T1000 (cell line): ENCODE measurements at places on chromosomes 4 and X.
A peak's percentile ranks its signal among the peaks of the same experiment; 100 is the strongest.

GRCh38 chr4:36163198-36163597 lies 81.1 kb downstream of the ARAP2 start:
- no peak for DNase-seq

GRCh38 chrX:70410921-70411320 lies 12.2 kb upstream of the GDPD2 start:
- DNase-seq: no peak

DNA sequence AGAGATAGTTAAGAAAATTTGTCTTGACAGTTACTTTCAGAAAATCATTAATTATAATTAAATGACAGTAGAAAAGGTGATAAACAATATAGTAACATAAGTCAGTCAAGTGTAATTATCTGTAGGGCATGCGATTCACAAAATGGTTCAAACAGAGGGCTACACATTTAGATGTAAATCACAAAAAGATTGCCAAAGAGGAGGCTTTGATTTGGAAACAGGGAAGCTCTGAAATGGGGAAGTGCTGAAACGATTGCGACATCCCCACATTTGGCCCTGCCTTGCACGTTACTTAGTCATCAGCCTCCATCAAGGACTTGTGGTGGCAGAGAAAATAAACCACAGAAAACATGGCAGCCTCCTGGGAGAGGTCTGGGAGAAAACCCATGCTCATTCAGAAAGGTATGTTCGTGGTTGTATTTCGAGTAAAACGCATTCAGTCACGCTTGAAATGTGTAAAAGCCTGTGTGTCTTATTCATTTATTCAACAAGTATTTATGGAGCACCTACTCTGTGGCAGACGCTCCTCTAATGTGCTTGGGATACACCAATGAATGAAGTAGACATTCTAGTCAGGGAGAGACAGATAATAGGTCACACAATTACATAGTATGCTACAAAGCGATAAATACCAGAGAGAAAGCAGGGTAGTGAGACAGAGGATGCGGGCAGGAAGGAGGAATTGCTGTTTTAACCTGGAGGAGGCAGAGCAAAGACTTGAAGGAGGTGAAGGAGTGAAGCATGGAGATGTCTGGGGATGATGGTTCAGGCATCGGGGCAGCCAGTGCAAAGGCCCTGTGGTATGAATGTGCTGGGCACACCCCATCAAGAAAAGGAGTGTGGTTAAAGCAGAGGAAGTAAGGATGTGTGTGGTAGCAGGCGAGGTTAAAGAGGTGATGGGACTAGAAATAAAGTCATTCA lies 7.8 kb downstream of the RBM47 start:
- DNase-seq: peak; percentile 80

GRCh38 chr4:173293663-173294062 lies 40.5 kb downstream of the HMGB2 start:
- no peak for DNase-seq

GRCh38 chr4:162683659-162684370 lies 482.9 kb downstream of the NAF1 start:
- no peak for DNase-seq

DNA sequence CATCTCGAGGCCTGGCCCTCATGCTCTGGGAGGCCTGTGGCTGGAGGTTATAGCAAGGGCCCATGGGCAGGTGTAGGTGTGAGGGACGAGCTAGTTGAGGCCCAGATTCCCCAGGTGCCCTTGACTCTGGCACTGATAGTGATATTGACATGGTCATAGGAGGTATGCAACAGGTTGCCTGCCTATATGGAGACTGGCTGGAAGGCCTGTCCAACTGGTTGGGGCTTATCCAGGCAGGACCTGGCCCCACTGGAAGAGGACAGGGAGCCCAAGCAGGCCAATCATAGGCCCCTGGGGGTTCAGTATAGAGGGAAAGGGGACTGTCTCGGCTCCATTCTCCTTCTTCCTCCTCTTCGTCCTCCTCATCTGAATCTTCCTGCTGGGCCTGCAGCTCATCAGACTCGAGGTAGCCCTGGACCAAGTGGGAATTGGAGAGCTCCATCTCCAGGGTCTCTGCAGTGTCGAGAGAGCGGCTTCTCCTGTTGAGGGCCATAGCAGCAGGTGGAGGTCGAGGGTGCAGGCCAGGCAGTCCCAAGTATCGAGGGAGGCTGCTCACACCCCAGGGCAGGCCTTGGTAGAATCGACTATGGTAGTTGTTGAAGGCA lies 15.3 kb downstream of the AMER1 start:
- DNase-seq: no peak

DNA sequence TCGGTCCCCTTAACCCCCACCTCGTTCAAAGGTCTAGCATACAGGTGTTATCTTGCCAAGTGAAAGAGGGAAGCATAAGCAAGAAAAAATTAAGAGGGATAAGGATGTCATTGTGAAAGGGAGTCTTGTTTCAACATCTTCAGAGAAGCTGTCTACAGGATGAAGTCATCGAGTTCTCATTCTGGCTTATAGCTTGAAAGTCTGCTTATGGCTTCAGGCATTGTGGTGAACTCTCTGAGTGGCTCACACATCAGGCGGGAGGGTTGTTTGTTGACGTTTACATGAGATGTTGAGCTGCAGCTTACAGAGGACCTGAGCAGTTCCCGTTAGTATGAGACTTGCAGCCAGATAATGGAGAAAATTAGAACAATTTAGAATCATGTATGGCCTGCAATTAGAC lies 16.6 kb downstream of the MAGEA9B start:
- DNase-seq: peak; percentile 0

DNA sequence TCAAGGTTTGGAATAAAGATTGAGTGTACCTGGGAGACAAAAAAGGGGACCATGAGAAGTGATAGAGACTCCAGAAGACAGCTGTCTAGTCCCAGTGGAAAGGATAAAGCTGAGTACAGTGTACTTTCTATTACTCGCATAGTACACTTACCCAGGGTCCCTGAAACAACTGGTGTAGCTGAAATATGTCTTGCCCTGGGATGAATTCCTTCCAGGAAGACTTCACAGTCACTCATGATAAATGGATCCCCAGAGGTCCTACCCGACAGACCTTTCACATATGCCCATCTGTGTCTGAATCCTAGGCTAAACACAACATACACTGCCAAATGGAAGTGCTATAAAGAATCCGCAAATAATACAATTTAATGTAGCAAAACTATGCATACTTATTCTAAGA lies 48.2 kb upstream of the SPANXN1 start:
- DNase-seq: no peak

GRCh38 chr4:123786920-123787319 lies 390.3 kb downstream of the SPRY1 start:
- DNase-seq: no peak

- no peak for DNase-seq
These were observed 1056.7 kb downstream of the STIM2 start for GRCh38 chr4:27917381-27917780.

GRCh38 chrX:154384284-154384892 lies 5.3 kb downstream of the EMD start:
- no peak for DNase-seq

DNA sequence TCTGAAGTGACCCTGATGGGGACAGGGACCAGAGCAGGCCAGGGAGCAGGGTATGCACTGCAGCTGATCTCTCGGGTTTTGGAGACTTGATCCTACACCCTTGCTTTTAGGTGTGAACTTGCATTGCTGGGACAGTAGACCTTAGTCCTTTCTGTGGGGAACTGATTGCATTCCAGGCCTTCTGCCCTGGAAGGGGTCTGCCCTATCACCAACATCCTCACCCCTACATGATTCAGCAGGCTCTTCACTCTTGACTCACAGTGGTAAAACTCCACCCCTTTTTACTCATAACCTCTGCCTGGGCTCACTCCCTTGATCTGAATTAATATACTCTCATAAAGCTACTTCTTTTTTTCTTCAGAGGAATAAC lies 6.6 kb upstream of the DDX60L start:
- peak; percentile 52 for DNase-seq

- peak; percentile 5 for DNase-seq
These were observed 117.7 kb downstream of the ADAM29 start for GRCh38 chr4:175035905-175036304.

GRCh38 chr4:173503330-173504180 lies 26.5 kb downstream of the HAND2 start:
- DNase-seq: no peak

- DNase-seq: no peak
These were observed 6.4 kb upstream of the FGFBP1 start for GRCh38 chr4:15944895-15945294.

DNA sequence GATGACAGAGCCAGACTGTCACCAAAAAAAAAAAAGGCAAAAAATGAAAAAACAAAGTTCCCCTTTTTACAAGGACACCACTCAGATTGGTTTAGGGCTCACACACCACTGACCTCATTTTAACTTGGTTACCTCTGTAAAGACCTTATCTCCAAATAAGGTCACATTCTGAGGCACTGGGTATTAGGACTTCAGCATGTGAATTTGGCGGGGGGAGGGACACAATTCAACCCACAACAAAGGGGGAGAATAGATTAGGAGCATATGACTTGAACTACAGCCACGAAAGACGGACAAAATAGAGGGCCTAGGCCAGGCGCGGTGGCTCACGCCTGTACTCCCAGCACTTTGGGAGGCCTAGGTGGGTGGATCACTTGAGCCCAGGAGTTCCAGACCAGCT lies 31.0 kb upstream of the ARAF start:
- no peak for DNase-seq

DNA sequence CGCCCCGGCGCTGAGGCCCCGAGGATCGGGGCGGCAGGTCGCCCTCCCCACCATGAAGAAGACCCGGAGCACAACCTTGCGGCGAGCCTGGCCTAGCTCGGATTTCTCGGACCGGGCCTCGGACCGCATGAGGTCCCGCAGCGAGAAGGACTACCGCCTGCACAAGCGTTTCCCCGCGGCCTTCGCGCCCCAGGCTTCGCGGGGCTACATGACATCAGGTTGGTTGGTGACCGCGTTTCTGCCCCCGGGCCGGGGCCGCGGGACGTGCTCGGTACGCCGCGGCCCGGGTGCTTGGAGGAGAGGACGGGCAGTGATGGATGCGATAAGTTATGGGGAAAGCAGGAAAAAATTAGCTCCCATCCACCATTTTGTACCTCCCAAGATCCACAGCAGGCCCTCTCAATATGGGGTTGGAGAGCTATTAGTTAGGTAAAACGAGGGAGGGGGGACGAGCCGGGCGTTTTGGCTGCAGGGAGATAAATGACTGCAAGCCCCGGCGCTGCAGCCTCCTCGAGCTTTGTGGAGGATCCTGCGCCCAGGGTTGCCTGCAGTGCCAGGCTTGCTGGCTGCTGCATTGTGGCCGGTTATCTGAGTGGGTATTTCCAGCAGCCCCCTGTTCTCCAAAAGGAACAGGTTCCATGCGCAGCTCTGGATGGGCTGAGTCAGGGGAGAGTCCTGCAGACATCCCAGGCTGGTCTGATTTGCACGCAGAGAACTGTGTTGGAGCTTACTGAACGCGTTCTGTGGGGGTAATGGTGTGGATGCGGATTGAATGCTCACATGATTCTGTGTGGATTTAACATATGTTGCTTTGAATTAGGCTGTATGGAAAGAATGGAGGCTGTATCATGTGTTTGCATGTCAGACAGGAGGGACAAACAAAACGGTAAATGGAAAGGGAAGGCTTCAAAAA lies 1.9 kb downstream of the STOX2 start:
- DNase-seq: no peak

- DNase-seq: no peak
These were observed 177.8 kb upstream of the GIMD1 start for GRCh38 chr4:106546370-106546769.

- no peak for DNase-seq
These were observed 712 bp downstream of the STX18 start for GRCh38 chr4:4541040-4541631.

GRCh38 chrX:1883772-1884171 lies 268.9 kb downstream of the ASMT start:
- DNase-seq: peak; percentile 41

GRCh38 chrX:42771506-42772335 lies 6.2 kb downstream of the PPP1R2C start:
- no peak for DNase-seq

GRCh38 chr4:114636192-114636935 lies 37.8 kb downstream of the UGT8 start:
- DNase-seq: no peak

- no peak for DNase-seq
These were observed 458.0 kb upstream of the CXorf51B start for GRCh38 chrX:146351620-146352019.

DNA sequence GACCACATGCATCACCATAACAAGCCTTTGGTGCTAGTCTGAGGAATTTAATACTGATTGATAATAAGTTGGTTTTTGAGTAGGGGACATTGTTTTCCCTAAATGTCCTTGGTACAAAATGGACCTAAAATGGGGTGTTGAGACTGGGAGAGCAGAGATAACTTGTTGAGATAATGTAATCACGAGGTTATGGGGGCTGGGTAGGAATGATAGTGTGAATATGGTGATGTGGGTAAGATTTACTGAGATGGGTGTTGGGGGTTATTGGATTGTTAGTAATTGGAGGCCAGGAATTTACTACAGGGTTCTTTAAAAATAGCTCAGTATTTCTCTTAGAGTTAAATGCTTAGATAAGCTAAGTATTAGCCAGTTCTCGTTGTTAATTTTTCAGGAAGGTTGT lies 3.9 kb downstream of the BMP2K start:
- DNase-seq: no peak

DNA sequence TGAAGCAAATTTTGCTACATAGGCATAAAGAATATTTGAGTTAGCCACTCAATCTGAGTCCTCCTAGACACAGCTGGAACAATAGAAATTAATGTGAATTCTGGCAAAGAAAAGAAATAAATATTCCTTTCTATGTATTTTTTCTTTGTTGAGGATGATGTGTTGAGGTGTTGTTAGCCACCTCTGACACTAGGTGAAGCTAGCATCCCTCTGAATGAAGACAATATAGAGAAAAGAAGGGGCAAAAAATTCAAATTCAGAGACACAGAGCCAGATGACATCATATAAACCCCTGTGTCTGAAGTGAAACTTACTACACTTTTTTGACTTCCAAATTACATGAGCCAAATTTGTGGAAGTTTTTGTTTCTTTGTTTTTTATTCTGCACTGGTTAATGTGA lies 34.6 kb upstream of the TMPRSS11D start:
- DNase-seq: no peak

DNA sequence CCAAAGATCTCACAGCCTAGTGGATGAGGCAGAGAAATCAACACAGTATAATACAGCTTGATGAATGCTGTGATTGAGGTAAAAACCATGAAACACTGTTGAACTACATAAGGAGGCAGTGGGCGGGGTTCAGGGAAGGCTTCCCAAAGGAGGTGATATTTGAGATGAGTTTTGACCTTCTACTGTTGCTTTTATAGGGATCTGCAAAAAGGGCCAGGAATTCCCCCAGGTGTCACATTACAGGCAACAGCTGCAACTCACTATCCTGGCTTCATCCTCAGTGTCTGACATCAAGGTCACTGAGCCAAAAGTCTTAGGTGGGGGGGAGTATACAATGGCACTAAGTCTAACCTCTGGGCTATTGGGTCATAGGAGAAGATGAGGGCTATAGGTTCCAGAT lies 185.7 kb upstream of the NRK start:
- DNase-seq: no peak
